ENCODE measurements at places on chromosomes 2 and 18.

- no peak overlapping the region for H3K4me3 ChIP-seq
- no peaks in the 10 kb centered on the region for H3K27me3 ChIP-seq
- H3K36me3 ChIP-seq: peaks cover 6% of the 10 kb centered on the region
- H3K27ac ChIP-seq: no peak overlapping the region
- DNase-seq: no peak
- peaks cover 18% of the 10 kb centered on the region for H3K4me1 ChIP-seq
Measured at GRCh38 chr2:46530639-46531038, 51.3 kb downstream of the TMEM247 start.

GRCh38 chr18:23504720-23505119, 1.4 kb downstream of the RMC1 start:
- no peaks in the 10 kb centered on the region for H3K27me3 ChIP-seq
- peak overlapping the region; percentile 88 for H3K27ac ChIP-seq
- peak overlapping the region; percentile 93 for H3K4me3 ChIP-seq
- H3K36me3 ChIP-seq: peaks cover 34% of the 10 kb centered on the region
- peaks cover 61% of the 10 kb centered on the region for H3K4me1 ChIP-seq

GRCh38 chr18:78431606-78432005, 548.0 kb upstream of the SALL3 start:
- H3K4me1 ChIP-seq: no peaks in the 10 kb centered on the region
- no peaks in the 10 kb centered on the region for H3K27me3 ChIP-seq
- no peak overlapping the region for H3K27ac ChIP-seq
- no peaks in the 10 kb centered on the region for H3K36me3 ChIP-seq
- no peak overlapping the region for H3K4me3 ChIP-seq
- no peak for DNase-seq

DNA sequence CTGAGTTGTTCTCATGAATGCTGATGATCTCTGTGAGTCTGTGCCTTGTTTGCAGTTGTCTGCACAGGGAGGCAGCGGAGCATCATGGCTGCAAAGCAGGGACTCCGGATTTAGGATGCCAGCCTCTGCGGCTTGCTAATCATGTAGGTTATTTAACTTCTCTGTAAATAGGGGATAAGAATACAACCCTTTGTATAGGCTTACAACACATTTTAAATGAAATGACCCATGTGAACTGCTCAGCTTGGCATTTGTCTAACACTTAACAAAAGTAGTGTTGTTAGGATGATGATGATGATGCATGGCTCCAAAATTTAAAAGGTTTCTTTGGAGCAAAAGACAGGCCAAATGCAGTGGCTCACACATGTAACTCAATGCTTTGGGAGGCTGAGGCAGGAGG, 19.4 kb downstream of the DYTN start:
- H3K36me3 ChIP-seq: no peaks in the 10 kb centered on the region
- H3K27me3 ChIP-seq: peaks cover 13% of the 10 kb centered on the region
- H3K27ac ChIP-seq: no peak overlapping the region
- no peak overlapping the region for H3K4me3 ChIP-seq

GRCh38 chr2:160091381-160091780, 29.0 kb upstream of the PLA2R1 start:
- peaks cover 9% of the 10 kb centered on the region for H3K27me3 ChIP-seq
- H3K4me1 ChIP-seq: no peaks in the 10 kb centered on the region
- H3K4me3 ChIP-seq: no peak overlapping the region
- DNase-seq: no peak
- peaks cover 6% of the 10 kb centered on the region for H3K36me3 ChIP-seq
- no peak overlapping the region for H3K27ac ChIP-seq

DNA sequence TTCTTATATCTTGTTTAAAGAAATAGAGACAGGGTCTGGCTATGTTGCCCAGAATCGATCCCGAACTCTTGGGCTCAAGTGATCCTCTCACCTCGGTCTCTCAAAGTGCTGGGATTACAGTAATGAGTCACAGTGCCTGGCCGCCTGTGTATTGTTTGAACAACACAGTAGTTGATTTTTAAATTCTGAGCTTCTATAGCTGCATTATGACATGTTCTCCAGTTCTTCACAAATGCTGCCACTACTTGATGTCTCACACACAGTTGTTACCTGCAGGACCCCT, 7.7 kb upstream of the RHOB start:
- no peaks in the 10 kb centered on the region for H3K4me1 ChIP-seq
- H3K36me3 ChIP-seq: no peaks in the 10 kb centered on the region
- no peak for DNase-seq
- H3K27me3 ChIP-seq: peaks cover 13% of the 10 kb centered on the region
- H3K4me3 ChIP-seq: no peak overlapping the region

DNA sequence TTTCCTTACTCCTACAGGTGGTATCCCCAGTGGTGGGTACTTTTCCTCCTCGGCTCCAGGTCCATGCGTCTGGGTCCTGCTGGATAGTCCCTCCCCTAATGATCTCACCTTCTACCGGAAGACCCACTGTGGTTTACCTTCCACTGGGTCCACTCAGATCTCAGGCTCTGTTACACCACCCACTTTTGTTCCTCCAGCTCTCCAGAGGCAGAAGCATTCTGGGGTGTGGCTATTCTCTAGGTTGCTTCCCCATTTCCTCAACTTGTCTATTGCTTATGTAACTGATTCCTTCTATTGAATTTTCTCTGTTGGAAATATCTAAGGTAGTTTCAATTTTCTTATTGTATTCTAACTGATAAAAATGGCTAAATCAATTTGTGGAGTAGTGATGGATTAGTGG, 87.6 kb upstream of the GALNT5 start:
- no peaks in the 10 kb centered on the region for H3K4me1 ChIP-seq
- H3K27ac ChIP-seq: no peak overlapping the region
- H3K27me3 ChIP-seq: no peaks in the 10 kb centered on the region
- no peaks in the 10 kb centered on the region for H3K36me3 ChIP-seq
- H3K4me3 ChIP-seq: no peak overlapping the region
- DNase-seq: no peak

DNA sequence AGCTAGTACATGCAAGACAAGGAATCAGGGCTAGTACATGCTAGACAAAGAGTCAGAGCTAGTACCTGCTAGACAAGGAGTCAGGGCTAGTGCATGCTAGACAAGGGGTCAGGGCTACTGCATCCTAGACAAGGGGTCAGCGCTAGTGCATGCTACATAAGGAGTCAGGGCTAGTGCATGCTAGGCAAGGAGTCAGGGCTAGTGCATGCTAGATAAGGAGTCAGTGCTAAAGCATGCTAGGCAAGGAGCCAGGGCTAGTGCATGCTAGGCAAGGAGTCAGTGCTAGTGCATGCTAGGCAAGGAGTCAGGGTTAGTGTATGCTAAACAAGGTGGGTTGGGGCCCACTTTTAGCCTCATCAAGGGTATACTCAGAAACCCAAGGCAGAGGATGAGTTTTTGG, 90.1 kb upstream of the FAM136A start:
- peaks cover 24% of the 10 kb centered on the region for H3K27me3 ChIP-seq
- no peak overlapping the region for H3K4me3 ChIP-seq
- DNase-seq: no peak

GRCh38 chr2:192059266-192059665, 135.5 kb downstream of the TMEFF2 start:
- no peaks in the 10 kb centered on the region for H3K4me1 ChIP-seq
- H3K27ac ChIP-seq: no peak overlapping the region
- no peak for DNase-seq
- H3K27me3 ChIP-seq: peaks cover 2% of the 10 kb centered on the region
- no peak overlapping the region for H3K4me3 ChIP-seq
- no peaks in the 10 kb centered on the region for H3K36me3 ChIP-seq

GRCh38 chr2:2839782-2840531, 508.9 kb upstream of the MYT1L start:
- no peaks in the 10 kb centered on the region for H3K4me1 ChIP-seq
- no peak overlapping the region for H3K27ac ChIP-seq

DNA sequence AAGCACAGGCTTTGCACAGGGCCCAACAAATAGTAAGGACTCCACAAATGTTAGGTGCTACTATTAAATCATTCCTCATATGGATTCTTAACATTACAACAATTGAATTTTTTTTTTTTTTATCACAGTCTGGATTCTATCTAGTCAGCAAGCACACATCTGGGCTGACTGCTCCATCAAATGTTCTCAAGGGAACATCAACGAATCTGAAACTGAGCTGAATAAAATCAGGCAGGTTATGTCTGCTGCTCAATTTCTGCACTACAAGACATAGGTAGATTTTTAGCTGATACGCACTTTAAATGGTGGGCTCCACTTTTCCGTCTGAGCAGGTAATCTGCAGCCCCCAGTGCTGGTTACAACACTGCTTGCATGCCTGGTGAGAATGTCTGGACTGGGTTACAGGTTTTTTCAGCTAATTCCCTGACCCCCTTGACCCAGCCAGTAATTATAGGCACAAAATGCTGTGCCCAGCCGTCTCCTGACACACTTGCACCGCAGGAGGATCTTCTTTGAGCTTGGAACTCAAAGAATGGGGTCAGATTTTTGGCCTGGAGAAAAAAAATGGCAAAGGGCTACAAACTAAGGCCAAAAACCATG, 44.6 kb downstream of the ADD2 start:
- no peaks in the 10 kb centered on the region for H3K27me3 ChIP-seq
- H3K36me3 ChIP-seq: peaks cover 2% of the 10 kb centered on the region
- H3K4me3 ChIP-seq: no peak overlapping the region

DNA sequence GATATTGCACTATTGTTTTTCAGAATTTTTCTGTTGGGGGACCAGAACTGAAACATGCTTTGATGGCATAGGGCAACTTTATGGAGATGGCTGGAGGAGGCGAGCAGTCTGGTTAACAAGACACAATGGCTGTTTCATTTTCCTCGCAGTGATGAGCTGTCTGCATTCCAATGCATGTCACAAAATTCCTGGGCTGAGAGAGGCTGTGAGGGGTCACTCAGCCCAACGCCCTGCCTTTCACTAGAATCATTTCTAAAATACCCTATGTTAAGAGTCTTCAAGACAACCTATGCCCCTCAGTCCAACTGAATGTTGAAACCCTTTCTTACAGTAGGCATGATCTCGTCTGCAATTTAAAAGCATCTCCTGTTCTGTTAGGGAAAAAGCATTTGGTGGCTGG, 1090.0 kb downstream of the BCL11A start:
- no peak for DNase-seq
- no peak overlapping the region for H3K27ac ChIP-seq
- no peak overlapping the region for H3K4me3 ChIP-seq
- peaks cover 3% of the 10 kb centered on the region for H3K27me3 ChIP-seq

DNA sequence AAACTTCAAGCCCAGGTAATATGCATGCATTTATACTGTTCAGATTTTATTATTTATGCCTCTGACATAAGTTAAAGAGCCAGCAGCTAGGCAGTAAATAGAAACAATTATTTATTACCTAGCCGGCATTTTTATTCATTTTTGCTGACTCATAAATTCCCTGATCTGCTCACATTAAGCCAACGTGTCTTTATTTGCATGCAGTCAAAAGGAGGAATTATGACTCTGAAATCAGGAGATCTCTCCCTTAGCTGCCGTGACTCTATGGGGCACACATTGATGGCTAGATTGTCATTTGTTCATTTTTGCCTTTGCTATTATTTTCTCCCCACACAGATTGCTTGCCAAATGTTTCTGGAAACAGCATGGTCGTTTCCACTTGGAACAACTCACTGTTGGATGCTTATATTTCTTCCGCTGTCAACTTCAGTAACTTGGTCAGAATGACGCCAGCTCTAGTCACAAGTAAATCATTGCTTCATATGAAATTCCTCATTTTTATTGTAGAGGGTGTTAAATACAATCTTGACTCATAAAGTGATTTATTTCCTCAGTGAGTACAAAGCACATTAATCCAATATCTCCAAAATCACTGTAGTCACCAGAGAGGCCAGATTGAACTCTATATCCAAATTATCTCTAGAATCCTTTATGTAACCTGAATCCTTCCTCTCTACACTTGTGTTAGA, 15.9 kb upstream of the ZBTB14 start:
- no peak overlapping the region for H3K4me3 ChIP-seq
- no peaks in the 10 kb centered on the region for H3K27me3 ChIP-seq
- H3K36me3 ChIP-seq: no peaks in the 10 kb centered on the region
- DNase-seq: no peak
- peaks cover 17% of the 10 kb centered on the region for H3K4me1 ChIP-seq

- H3K4me1 ChIP-seq: no peaks in the 10 kb centered on the region
- H3K4me3 ChIP-seq: no peak overlapping the region
- H3K27ac ChIP-seq: no peak overlapping the region
Measured at GRCh38 chr2:63719052-63719451, 122.6 kb upstream of the UGP2 start.

DNA sequence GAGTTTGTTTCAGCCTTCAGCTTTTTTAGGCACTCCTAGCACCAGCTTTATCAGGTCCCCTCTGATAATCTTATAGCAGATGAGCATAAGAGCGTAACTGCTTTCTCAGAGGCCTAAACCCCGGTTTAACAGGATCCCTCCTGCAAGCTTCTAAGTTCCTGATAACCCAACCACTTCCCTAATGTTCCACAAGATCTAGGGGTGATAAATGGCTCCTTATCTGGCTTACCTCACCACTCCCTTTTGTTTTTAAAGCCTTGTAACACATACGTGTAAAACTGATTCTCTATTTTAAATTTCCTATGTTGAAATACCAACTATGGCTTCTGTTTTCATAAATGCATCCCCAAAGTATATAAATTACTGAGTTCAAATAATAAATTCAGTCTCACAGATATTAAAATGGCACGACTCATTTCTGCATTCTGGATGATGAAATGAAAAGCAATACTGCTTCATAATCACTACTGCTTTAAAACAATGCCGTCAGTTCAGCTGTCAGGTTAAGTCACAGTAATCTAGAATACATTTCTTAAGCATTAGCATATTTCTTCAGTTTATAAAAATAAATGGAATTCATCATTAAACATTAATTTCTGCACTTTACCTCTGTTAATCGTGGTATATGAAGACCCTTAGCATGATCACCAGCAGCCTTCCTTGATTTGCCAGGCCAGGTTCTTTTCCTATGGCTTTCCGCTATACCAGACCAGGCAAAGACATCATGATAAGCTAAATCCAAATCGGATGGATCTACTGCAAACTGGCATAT, 126.3 kb downstream of the C2orf74 start:
- H3K4me1 ChIP-seq: peaks cover 7% of the 10 kb centered on the region
- H3K27me3 ChIP-seq: no peaks in the 10 kb centered on the region
- no peak overlapping the region for H3K27ac ChIP-seq
- no peak overlapping the region for H3K4me3 ChIP-seq

DNA sequence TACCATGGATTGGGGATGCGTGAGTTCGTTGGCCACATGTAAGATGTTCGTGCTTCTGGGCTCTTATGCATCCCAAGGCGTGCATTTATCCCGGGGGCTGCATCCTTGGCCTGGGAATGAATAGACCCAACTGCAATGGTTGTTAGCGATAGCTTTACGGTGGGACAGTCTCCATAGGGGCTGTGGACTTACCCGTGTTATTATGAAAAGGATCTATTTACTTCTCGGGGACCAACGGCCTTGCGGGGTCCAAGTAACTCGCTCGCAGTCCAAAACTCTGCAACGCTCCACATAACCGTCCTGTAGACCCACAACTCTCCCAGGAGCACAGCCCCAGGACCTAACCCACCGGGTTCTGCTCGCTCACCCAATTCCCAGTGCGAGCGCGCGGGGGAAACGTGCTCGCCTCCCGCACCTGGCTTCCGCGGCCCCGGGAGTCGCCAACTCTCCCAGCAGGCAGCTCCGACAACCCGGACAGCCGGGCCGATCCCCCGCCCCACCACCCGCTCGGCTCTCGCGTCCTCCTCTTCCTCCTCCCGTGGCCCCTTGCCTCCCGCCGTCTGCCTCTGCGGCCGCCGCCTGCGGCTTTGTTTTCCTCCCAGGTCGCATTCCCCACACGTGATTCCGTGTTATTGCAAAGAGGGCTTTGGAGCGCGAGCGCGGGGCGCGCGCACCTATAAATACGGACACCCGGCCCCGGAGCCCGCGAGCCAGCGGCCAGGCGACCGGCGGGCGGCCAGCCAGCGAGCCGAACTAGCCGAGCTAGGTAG, at the start of gene CABLES1:
Gene CABLES1 (plus strand): TSS at position 706 of the 770 bp plus-strand sequence. CDS start 278 bp downstream, outside the sequence.
- DNase-seq: peak; percentile 50
- peaks cover 31% of the 10 kb centered on the region for H3K27me3 ChIP-seq
- H3K4me1 ChIP-seq: peaks cover 38% of the 10 kb centered on the region
- peak within 1 kb of the TSS; percentile 73 for H3K27ac ChIP-seq
- no peaks in the 10 kb centered on the region for H3K36me3 ChIP-seq

Data from activated B cell treated with CpG ODN at 0.5 μM for 24 hours (primary cell).